ENCODE measurements at places on chromosomes 4 and X. TPM values are rescaled to one million over a fixed set of nuclear protein-coding genes. Genes with fewer than 3 reads are reported as not detected.

GRCh38 chr4:99753931-99754330 is 62.7 kb upstream of the DAPP1 start:
- DNase-seq, result no peak
- H3K4me1 ChIP-seq, result peaks cover 7% of the 10 kb centered on the region
- peaks cover 1% of the 10 kb centered on the region for H3K27me3 ChIP-seq
- no peak overlapping the region for H3K27ac ChIP-seq
- H3K36me3 ChIP-seq, result no peaks in the 10 kb centered on the region

- no peak overlapping the region for H3K27ac ChIP-seq
- H3K27me3 ChIP-seq, result peaks cover 2% of the 10 kb centered on the region
- no peaks in the 10 kb centered on the region for H3K4me1 ChIP-seq
- no peaks in the 10 kb centered on the region for H3K36me3 ChIP-seq
- no peak for DNase-seq
Measured at GRCh38 chr4:151231915-151232595, 44.9 kb upstream of the PRSS48 start.

GRCh38 chrX:20712811-20713210 is 446.1 kb upstream of the RPS6KA3 start:
- no peaks in the 10 kb centered on the region for H3K27me3 ChIP-seq
- no peak for DNase-seq
- H3K4me1 ChIP-seq, result no peaks in the 10 kb centered on the region
- no peaks in the 10 kb centered on the region for H3K36me3 ChIP-seq
- no peak overlapping the region for H3K4me3 ChIP-seq
- H3K27ac ChIP-seq, result no peak overlapping the region

GRCh38 chr4:62194342-62194741 is 994.2 kb downstream of the ADGRL3 start:
- no peaks in the 10 kb centered on the region for H3K4me1 ChIP-seq
- H3K27ac ChIP-seq, result no peak overlapping the region
- H3K4me3 ChIP-seq, result no peak overlapping the region

- peaks cover 10% of the 10 kb centered on the region for H3K36me3 ChIP-seq
- no peak for DNase-seq
- H3K27me3 ChIP-seq, result no peaks in the 10 kb centered on the region
Measured at GRCh38 chrX:350534-351323, 32.1 kb upstream of the GTPBP6 start.

DNA sequence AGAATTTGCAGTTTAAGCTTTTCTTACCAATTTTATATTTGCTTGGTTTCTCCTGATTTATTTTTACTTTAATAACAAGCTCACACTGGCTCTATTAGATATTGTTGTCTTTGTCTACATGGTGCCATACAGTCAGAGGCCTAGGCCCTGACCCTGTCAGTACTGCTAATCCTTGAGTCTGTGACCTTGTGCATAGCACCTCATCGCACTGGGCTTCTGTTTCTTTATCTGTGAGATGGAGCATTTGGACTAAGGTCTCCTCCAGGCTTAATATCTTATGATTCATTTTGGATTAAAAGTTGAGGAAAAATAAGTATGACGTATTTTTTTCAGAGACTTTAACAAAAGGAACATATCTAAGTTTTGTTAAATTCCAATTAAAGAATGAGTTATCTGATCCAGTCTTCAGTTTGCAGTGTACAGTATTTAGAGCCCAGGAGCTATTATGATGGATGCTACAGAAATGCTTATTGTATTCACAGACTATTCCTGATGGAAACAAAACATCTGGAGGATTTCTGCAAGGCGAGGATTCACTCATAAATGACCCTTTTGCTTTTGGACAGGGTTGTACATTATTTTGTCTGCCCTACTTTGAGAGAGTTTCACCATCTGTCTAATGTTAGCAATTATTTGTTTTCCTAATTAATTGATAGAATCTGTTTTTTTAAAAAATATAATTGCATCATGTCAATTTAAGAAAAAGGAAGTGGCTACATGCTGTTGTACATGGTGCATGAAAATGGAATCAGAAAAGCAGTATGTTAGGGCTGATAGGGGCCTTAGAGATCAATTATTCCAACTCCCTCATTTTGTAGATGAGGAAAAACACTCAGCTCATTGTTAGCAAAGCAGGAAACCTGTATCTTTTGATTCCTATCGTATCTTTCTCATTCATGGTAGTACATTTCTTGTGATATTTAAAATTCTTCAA is 203.6 kb downstream of the BANK1 start:
- DNase-seq, result no peak
- H3K36me3 ChIP-seq, result no peaks in the 10 kb centered on the region
- H3K27me3 ChIP-seq, result peaks cover 10% of the 10 kb centered on the region

The MAGEA3 gene
- total RNA-seq, result not detected

Measured in activated CD4-positive, alpha-beta T cell treated with anti-CD3 and anti-CD28 coated beads, Interleukin-2, amount 10 ng/mL, durations not matched to agents 24 days and 14 days (primary cell).